ENCODE measurements at places on chromosomes 5 and 9.

DNA sequence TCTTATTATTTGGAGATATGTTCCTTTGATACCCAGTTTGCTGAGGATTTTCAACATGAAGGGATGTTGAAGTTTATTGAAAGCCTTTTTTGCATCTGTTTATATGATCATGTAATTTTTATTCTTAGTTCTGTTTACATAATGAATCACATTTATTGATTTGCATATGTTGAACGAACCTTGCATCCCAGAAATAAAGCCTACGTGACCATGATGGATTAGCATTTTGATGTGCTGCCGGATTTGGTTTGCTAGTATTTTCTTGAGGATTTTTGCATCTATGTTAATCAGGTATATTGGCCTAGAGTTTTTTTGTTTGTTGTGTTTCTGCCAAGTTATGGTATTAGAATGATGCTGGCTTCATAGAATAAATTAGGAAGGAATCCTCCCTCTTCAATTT, 161.4 kb upstream of the ITGA1 start:
- DNase-seq = no peak

GRCh38 chr9:135926402-135927194, 19.3 kb upstream of the CAMSAP1 start:
- DNase-seq = peak; percentile 95

DNA sequence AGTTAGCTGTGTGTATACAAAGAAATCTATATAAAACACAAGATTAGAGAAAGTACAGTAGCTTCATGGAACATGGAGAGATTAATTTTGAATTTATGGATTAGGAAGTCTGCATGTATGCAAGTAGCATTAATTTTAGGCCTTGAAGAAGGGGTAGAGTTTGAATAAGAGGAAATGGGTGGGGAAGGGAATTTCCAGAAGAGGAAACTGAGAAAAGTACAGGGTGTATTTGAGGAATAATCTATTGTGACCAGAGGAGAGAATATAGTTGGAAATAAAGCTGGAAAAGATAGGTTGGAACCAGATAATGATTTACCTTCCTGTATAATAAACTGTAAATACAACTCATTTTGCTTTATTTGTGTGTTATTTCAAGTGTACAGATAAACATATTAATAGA, 53.6 kb downstream of the CWC27 start:
- DNase-seq = no peak

GRCh38 chr5:169637549-169638121, 560 bp downstream of the DOCK2 start:
- no peak for DNase-seq
